ENCODE measurements at places on chromosomes 5 and 9.

DNA sequence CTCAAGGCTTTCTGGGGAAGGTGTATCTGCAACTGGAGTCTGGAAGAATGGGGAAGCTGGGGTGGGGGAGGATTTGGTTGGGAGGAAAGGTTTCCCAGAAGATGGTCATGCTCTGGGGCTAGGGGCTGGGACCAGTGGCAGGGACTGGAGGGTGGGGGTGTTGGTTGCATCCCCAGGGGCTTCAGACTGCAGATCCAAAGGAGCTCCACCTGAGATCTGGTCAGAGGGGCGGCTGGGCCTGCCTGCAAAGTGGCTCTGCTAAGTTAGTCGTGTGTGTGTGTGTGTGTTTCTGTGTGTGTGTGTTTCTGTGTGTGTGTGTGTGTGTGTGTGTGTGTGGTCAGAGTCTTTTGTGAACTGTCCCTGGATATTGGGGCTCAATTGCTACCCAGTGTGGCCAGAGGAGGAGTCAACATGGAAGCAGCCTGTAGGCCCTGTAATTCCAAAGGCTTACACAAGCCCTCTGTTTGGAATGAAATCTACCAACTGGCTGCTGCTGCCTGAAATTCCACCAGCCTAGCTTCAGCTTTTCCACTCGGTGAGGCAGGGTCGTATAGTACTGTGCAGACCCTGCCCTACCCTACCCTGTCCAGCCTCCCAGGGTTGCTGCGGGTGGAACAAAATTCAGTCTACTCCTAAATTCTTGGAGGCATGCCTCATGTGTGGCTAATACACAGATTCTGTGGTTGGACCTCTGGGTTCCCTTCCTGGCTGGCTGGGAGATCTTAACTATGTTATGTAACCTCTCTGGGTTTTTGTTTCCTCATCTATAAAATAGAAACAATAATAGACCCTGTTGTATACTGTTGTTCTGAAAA, 12.5 kb upstream of the SYNPO start:
- no peak for DNase-seq

DNA sequence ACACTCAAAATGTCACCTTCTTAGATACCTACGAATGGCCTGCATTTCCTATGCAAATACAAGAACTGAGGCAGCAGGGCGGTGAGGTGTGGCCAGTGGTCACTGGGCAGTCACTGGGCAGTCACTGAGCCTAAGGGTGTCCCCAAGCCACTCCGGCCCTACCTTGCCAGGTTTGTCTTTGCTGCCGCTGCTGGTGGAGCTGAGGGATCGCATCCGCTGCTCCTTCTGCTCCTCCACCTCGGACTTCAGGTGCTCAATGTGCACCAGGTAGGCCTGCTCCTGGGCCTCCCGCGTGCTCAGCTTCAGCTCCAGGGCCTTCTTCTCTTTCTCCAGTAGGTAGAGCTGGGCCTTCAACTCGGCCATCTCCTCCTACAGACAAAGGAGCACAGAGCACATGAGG, 72.3 kb downstream of the DCP2 start:
- no peak for DNase-seq

DNA sequence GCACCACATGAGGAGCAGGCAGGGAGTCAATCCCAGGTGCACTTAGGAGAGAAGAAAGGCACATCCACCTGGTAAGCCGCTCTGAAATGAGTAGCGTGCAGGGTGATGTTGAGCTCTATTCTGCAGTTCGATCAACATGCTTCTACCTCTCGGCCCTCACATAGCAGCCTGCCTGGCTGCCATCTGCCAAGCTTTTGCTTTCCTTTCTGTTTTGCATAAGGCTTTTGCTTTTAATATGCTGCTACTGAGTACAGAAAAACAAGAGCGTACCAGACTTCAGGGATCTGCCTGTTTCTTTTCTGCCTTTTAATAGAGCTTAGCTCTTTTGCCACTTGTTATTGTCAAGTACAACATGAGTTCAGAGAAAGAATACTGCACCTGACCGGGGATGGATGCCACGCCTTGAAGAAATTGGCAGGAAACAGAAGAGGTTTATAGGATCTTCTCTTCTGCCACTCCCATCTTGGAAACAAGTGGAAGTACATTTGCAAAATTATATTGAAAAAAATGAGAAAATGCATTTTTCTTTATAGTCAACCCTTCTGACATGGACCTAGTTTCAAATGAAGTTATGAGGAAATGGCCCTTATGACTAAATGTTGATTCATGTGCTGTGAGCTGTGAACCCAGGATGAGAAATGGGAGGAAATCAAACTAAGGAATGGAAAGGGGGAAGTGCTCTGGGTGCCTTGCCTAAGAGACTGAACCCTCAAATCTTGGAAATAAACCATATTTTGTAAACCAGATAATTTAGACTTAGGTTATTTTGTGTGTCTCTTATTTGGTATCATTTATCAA, 4.0 kb upstream of the FCHO2 start:
- DNase-seq = peak; percentile 38

- no peak for DNase-seq
Measured at GRCh38 chr5:150895431-150896428, 9.1 kb downstream of the ZNF300 start.

- no peak for DNase-seq
Measured at GRCh38 chr9:91816356-91816755, 133.7 kb downstream of the ROR2 start.

DNA sequence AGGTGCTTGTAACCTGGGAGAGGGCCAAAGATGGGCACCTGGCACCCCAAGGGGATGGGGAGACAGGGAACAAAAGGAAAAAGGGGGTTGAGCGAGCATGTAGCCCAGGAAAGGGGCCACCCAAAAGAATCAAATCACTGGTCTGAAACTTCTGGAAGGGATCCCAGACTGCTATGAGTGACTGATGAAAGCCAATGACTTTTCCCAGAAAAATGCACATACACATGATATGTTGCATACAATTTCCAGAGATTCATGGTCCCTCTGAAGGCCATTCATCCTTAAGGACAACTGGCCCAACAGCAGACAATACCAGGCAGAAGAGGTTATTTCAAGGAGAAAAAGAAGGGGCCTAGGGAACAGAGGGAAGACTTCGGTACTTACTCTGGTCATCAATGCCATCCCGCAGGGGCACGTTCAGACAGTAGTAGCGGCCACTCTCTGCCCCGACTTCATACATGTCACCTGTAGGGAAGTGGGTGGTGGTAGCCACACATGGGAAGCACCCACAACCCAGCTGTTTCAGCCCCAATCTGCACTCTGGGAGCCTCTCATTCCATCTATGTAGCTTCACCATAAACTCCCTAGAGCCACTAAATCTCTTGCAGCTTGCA, 8.4 kb downstream of the HDAC3 start:
- DNase-seq = no peak

DNA sequence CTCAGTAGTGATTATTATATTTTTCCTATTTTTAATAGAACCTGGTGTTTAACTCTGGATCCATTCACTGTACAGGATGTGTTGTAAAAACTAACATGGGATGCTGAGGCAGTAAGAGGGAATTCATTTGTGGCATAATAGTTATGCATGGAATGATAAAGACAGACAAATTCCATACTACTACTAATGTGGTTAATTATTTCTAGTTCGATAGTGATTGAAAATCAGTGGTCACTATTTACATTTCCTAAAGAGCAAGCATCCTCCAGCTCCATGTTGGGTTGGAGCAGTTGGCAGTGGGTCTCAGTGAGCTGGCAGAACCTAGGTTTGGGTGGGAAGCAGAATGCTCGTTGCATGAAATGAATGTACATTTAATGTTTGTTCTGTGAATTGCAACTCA, 122.6 kb downstream of the SAXO1 start:
- no peak for DNase-seq

DNA sequence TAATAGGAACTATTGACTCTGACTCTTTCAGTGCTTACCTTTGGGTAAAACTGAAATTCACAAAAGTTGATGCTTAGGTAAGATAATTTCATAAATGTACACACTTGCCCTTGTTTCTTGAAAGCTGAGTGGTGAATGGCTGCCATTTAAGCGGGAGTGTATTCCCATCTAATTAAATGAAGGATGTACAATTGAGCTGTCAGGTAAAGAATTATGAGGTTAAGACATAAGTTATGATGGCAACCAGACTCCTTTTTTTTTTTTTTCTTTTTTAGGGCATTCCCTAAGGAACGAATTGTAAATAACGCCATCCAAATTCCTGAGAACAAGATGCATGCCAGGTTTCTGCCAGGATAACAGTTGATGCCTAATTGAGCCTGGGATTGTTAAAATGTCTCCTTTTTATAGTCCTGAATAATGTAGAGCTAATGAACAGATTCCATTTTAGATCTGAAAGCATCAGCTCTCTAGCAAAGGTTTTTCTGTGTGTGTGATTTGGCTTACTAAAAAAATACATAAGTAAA, 199.7 kb downstream of the ISL1 start:
- DNase-seq = no peak

- DNase-seq = no peak
Measured at GRCh38 chr5:22500556-22500955, 352.6 kb downstream of the CDH12 start.

- DNase-seq = no peak
Measured at GRCh38 chr9:137141976-137142936, 3.3 kb downstream of the GRIN1 start.

GRCh38 chr5:43647789-43648188, 44.8 kb downstream of the NNT start:
- DNase-seq = no peak

GRCh38 chr5:1331861-1332405, 13.0 kb downstream of the CLPTM1L start:
- no peak for DNase-seq

DNA sequence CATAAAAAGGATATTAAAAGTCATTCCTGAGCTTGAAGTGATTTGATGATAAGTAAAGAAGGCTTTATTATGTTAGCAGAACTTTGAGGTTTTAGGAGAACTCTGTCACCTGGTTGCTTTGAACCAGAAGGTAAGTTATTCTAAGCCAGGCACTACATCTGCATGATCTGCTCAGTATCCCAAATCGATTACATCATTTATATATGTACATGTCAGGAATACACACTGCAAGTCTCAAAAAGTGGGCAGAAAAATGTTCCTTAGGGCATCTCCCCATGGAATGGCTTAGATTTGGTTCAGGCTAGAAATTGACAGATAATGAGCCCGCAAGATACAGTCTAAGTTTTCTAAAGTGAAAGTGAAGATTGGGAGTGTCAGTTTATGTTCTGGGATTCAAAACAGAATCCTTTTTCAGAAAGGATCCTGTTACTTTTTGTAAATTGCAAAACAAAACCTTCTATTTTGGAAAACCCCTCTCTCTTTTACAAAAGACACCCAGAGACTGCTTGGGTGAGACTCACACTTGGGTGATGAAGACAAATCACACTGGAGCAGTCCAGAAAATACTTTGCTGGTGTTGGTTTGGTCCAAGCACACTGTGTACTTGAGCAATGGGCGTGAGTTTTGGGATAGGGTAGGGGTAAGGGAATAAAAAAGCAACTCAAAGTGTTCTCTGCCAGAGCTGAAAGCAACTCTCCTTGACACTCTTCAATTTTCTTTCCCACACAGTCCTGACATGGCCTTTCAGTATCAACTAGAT, 114.5 kb downstream of the FOXD1 start:
- DNase-seq = no peak

GRCh38 chr9:112387115-112387514, 7.2 kb downstream of the HSDL2 start:
- no peak for DNase-seq

DNA sequence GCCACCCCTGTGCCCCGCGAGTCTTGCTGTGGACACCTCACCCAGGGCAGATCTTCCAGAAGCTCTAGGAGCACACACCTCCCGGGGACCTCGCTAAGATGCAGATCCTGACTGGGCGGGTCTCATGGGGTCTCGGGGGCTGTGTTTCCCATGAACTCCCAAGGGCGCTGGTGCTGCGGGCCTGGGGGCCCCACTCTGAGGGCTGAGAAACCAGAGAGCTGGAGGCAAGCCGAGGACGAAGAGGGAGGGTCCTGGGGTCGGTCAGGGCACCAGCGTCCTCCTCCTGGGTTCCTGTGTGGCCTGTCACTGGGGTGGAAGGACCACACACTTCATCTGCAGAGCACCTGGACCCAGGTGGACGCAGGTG, 30.2 kb downstream of the SLC6A3 start:
- no peak for DNase-seq

- DNase-seq = peak; percentile 91
Measured at GRCh38 chr9:135296735-135297455, 182.7 kb upstream of the PPP1R26 start.

DNA sequence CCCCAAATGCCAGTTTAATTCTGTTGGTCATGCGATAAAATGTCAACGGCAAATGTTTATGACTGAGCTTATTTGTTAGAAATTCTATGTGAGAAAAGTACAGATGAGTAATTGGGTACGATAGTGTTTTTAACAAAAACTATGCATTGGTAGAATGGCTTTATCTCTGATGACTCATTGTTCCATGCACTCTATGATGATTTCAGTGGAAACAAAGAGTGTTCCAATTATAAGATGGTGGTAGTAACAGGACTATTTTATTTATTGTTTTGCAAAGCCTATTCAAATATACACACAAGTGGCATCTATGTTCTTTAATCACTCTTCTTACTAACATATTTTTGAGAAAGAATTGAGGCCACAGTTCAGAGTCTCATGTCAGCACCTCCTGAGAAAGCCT, 353.7 kb upstream of the IRX2 start:
- DNase-seq = no peak

DNA sequence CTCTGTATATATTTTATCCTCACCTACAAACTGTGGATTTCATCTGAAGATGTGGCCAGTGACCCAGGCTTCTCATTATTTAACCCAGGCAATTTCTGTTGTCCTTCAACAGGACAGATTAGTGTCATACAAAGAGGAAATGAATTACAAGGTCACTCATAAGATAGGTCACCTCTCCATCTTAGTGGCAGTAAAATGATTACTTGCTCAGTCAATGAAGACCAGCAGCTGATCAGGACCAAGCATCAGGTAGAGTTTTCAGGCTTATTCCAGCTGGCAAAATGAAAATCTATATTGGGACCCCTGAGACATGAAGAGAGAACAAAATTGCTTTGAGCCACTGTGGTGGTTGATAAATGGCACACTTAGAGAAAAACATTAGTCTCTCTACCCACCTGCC, 135.2 kb upstream of the PRDM9 start:
- DNase-seq = no peak

- peak; percentile 59 for DNase-seq
Measured at GRCh38 chr9:17578911-17579793, at the start of gene SH3GL2. TSS of gene SH3GL2 (plus strand) at chr9:17579066.

DNA sequence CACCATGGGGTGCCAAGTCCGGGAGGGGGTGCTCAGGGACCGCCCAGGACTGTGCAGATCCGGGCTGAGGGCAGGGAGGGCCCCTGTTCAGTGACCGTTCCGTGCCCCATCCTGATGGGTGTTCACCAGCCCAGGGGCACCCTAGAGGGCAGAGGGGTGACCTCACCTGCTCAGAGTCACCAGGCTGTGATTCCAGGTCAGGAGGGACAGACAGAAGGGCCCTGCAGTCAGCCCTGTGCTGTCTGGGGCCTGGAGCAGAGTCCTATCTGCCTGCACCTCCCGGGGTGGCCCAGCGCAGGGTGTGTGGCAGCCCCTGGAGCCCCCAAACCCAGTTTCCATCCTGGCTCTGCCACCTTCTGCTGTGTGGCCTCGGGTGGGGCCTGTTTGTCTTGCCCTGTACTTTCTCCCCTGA, 241.9 kb downstream of the PBX3 start:
- DNase-seq = no peak

All from DMS79 treated with DMSO at 0.1 percent for 48 hours (cell line).